Urinary bladder (tissue), 4 donors: ENCODE measurements at places on chromosomes 12 and 14. TPM values are rescaled to one million over a fixed set of nuclear protein-coding genes. Genes with fewer than 3 reads are reported as not detected.

ADAM21 gene
- not detected for total RNA-seq

COL2A1 gene
- total RNA-seq, result 2.3 TPM

GALNT9 gene
- total RNA-seq, result 2.4 TPM

PTPRQ gene
- 16.3 TPM for total RNA-seq

MEG3 gene
- total RNA-seq, result 530 TPM

FBXO21 gene
- total RNA-seq, result 70.7 TPM

FBRSL1 gene
- 4.0 TPM for total RNA-seq

BMAL2 gene
- total RNA-seq, result 9.3 TPM
